ENCODE measurements at places on chromosomes 11 and 22.
A peak's percentile ranks its signal among the peaks of the same experiment; 100 is the strongest.

GRCh38 chr11:64865286-64866172, 12.9 kb downstream of the EHD1 start:
- peak; percentile 76 for DNase-seq

DNA sequence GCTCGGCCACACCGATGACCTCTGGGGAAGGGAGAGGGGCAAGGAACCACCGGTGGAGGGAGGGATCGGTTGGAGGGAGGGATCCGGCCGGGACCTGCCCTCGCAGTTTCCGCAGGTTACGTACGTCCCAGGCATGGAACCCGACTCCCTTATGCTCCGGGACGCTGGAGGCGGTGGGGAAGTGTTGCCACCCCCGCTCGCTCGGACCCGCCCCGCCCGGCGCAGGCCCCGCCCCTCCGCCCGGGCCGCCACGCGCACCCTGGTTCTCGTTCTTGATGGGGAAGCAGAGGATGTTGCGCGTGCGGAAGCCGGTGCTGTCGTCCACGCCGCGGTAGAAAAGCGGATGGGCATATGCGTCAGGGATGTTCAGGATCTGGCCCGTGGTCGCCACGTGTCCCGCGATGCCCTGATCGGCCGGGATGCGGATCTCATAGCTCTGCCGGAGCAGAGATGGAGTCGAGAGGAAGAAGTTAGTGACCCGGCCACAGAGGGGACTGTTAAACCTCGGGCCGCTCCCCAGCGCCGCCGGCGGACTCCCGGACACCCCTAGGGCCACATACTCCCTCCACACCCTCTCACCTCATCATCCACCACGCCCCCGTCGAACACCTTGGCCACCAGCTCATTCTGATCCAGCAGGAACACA, 89.8 kb downstream of the PDE2A start:
- DNase-seq, result no peak

DNA sequence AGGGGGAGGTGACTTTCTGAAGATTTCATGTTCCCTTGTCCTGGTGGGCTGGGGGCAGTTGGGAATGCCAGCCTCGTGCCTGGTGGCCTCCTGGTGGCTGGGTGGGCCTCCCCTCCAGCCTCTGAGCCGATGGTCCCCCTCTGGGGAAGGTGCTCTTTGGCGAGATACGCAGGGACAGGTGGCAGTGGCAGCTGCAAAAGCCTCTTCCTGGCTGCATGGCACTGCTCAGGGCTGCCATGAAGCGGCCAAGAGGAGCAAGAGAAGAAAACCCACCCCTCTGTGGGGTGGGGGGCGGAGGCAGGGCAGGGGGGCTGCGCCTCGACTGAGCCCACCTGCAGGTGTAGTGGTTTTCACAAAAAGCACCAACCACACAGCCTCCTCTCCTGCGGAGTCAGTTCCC, 61.8 kb upstream of the PHF21B start:
- DNase-seq, result no peak

DNA sequence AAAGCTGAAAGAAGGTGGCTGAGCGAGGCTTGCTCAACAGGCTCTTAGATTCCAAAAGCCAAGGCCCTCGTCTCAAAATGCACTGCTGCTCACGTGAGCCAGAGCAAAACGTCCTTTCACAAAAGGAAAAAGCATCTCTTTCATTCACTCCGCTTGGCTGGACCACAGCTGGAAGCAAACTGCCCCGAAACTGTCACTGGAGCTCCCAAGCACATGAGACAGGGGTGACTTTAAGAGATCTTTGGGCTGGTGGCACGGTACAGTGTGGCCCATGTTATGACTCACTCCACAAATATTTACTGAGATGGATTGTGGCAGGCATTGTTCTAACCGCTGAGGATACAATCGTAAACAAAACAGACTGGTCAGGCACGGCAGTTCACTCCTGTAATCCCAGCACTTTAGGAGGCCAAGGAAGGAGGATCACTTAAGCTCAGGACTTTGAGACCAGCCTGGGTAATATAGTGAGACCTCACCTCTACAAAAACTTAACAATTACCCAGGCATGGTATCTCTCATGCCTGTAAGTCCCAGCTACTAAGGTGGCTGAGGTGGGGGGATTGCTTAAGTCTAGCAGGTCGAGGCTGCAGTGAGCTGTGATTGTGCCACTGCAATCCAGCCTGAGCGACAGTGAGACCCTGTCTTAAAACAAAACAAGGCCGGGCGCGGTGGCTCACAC, 3.6 kb downstream of the PLA2G6 start:
- peak; percentile 80 for DNase-seq

DNA sequence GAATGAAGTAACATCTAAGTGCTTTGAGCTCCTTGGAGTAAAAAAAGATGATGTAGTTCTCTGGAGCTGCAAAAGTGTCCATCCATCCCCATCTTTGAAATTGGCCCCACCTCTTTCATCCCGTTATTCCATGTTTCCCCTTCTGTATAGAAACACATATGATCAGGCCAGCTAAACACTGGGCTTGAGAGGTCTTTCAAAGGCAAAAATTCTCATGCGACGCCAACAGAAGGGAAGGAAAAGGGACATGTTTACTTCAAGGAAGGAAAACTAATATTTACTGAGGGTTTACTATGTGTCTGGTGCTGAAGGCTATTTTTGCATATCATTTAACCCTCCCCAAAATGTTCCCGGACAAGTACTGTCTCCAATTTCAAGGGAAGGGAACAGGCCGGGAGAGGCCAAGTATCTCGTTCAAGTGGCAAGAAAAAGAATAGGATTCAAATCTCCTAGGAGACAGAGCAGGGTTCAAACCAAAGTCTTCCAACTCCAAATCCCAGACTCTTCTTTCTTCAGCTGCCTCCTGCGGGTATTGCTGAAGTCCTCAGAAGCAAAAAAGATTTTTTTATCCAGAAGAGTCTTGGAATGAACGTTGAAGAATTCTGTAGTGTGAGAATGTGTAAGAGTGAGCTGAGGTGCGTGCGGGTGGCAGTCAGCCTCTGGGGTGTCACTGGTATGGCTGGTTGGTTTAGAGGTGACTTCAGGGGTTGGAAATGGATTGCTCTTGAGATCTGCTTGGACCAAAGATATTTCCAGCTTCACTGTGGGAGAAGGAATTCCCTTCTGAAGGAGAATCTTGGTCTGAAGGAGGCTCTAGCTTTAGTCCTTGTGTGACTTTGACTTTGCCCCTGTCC, 10.1 kb downstream of the TECTA start:
- DNase-seq, result no peak

GRCh38 chr22:34841331-34841771, 224.6 kb upstream of the ISX start:
- DNase-seq, result no peak

GRCh38 chr11:36672815-36673450, 74.9 kb upstream of the RAG2 start:
- peak; percentile 70 for DNase-seq

GRCh38 chr11:126147208-126148111, 64.0 kb downstream of the RPUSD4 start:
- no peak for DNase-seq

- DNase-seq, result peak; percentile 42
Measured at GRCh38 chr11:114438303-114438702, 964 bp upstream of the REXO2 start.

DNA sequence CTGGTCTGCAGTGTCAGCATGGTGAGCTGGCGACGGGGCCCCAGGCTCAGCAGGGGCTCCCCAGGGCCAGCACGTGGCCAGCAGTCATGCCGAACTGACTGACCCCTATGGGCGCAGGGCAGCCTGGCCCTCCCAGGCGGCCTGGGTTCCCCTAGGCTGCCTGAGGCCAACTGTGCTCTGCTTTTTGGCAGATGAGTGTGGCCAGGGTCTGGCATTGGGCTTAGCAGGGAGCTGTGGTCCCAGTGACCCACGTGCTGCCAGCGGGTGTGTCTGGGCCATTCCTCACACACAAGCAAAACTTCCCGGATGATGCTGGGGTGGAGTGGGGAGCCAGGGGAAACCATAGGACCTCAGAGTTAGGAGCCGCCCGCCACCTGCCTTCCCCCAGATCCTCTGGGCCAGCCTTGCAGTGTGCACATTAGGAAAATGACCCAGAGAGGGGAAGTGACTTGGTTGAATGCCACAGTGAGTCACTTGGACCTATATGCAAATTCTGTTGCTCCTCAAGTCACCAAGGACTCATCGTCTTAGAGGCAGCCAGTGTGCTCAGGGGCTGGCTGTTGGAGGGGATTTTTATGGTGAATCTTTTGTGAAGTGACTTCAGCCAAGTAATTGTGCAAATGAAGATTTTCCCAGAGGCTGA, 6.5 kb downstream of the ADORA2A start:
- no peak for DNase-seq

- no peak for DNase-seq
Measured at GRCh38 chr11:125688632-125689031, 8.0 kb upstream of the ACRV1 start.

GRCh38 chr22:40234658-40235057, 56.9 kb downstream of the TNRC6B start:
- no peak for DNase-seq

GRCh38 chr22:26325641-26326040, 103.4 kb upstream of the ASPHD2 start:
- DNase-seq, result no peak

DNA sequence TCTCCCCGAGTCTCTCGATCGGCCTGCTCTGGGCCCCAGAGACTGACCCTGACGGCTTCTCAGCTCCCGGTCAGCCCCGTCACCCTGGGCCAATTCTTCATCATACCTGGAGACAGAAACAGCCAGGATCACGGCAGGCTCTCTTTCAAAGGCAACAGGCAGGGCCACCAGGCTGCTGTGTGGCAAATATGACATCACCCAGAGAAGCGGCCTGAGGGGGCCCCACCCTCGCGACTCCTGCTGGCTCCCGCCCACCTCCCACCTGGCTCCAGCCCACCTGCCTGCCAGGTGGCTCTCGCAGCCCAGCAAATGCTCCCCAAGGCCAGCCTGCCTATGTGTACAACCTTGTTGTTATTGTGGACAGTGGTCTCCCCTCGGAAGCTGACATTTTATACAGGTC, 24.9 kb upstream of the PACSIN2 start:
- no peak for DNase-seq

- DNase-seq, result peak; percentile 50
Measured at GRCh38 chr11:116193321-116194131, 579.3 kb downstream of the BUD13 start.

DNA sequence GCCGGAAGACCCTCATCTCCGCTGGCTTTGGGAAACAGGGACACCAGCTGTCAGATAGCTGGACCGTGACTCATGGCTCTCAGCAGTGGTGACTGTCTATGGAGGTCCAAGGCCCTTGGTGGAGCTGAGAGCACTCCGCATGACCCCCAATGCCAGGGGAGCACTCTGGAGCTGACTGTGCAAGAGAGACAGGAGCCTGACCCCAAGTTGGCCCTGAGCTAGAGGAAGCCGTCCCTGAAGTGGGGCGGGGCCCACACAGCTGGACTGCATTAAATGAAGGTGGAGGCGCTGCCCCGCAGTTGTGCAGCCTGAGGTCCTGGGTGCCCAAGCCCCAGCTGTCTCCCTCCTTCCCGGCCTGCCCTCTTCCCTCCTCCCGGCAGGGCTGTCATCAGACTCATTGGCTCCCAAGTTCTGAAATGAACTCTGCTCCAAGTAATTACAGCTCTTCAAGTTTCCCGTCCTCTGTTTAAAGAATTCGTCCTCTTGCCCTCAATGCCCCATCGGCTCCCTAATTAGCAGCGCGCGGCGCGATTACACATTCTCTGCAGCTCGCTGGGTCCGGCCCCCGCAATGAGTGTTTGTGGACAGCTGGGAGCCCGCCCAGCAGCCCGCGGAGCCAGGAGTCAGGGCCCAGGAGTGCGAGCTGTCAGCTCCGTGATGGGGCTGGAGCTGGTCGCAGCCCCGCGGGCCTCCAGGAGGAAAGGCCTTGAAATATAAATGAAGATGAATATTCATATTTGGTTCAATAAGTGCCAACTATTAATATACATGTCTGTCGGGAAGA, 93.2 kb upstream of the LMO1 start:
- peak; percentile 8 for DNase-seq

GRCh38 chr11:6648501-6648900, 7.1 kb downstream of the DCHS1 start:
- no peak for DNase-seq

- DNase-seq, result no peak
Measured at GRCh38 chr22:43994006-43994405, 30.1 kb upstream of the PARVB start.

GRCh38 chr11:20874358-20874757, 205.0 kb downstream of the NELL1 start:
- DNase-seq, result no peak

DNA sequence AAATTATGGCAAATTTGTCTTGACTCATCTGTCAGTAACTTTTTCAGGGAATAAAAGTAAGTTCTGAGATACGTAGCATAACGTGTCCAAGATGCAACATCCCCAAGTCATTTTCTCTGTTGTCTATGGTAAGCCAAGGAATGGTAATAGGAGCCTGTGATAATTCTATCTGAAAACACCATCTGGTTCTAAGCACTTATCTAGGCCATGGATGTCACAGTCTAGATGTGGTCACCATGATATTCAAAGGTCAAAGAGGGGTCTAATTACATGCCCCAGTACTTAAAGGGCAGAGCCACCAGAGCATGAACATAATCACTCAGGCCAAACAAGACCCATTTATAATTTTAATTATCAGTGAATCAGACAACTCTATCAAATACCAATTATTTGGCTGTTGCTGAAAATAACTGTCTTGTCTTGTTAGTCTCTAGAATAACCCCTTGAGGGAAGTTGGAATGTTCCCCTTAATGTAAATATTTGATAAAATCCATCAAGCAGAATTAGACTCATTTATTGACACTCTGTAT, 225.1 kb upstream of the MPPED2 start:
- DNase-seq, result no peak

GRCh38 chr11:10122326-10123197, 171.5 kb downstream of the SBF2 start:
- peak; percentile 85 for DNase-seq

DNA sequence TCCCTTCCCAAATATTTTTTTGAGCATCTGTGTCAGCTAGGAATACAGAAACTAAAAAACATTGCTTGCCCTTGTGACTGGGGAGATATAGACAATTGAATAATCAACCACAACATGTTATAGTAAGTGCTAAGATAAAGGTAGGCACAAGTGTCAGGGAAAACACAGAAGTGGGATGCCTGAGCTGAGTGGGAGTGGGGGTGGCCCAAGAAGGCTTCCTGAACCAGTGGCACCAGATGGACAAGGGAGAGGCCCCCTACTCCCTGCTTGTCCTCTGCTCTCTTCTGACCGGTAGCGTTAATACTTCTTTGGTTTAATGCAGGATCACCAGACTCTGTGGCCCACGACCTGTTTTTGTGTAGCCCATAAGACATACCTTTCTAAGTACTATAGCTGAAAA, 48.8 kb downstream of the PACS1 start:
- no peak for DNase-seq

All from choroid plexus epithelial cell (primary cell).